Left renal cortex interstitium (tissue), 4 donors: ENCODE measurements at places on chromosomes 5 and 9.

DNA sequence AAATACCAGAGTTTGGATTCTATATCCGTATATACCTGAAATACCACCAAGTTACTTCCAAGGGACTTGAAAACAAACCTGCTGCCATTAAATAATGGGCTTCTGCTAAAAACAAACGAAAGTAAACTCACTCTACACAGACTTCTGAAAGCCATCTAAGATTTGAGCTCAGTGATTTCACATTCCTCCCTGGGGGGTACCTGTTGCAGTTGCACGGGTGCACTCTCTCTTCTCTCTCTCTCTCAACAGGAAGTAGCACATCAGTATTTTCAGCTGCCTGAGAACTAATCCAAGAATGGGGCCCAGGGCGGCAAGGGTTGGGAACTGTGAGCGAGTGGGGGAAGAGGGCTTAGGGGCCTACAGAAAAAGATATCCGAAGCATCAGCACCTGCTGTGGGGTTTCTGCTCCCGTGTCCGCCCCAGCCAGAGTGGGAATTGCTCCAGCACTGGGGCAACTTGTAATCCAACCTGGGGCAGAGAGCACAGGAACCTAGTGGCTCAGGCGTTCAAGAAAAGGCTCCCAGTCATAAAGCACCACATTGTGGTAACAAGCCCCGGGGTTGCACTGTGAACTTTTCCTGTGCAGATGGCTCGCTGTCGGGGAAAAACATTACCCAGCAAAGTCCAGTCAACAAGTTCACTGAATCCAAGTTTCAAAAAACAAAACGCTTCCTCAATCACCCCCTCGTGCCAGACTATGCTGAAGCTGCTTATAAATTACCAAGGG, 99.8 kb downstream of the EFNA5 start:
- no peak for DNase-seq

GRCh38 chr9:95425910-95426551, 90.7 kb downstream of the PTCH1 start:
- DNase-seq, result no peak

GRCh38 chr9:130616451-130616850, 37.1 kb downstream of the FUBP3 start:
- no peak for DNase-seq

- no peak for DNase-seq
These were observed 7.1 kb downstream of the NEK6 start for GRCh38 chr9:124264823-124265233.

DNA sequence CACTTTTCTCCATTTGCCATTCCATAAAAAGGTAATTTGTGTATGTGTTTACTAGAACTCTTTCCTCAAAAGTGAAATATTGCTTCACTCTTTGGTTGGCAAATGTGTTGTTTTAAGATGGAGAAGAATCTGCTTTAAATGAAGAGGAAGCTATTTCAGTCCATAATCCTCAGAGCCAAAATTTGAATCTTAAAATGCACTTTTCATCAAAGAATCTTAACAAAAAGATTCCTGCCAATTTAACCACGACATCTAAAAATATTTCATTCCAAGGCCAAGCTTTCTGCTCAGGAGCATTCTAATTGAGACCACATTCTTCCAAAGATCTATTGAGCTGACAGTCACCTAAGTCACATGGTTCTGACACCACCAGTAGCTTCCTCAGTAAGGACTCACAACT, 7.5 kb downstream of the GABRB2 start:
- DNase-seq, result no peak

- DNase-seq, result no peak
These were observed 64.9 kb upstream of the STK32A start for GRCh38 chr5:147169901-147170300.

DNA sequence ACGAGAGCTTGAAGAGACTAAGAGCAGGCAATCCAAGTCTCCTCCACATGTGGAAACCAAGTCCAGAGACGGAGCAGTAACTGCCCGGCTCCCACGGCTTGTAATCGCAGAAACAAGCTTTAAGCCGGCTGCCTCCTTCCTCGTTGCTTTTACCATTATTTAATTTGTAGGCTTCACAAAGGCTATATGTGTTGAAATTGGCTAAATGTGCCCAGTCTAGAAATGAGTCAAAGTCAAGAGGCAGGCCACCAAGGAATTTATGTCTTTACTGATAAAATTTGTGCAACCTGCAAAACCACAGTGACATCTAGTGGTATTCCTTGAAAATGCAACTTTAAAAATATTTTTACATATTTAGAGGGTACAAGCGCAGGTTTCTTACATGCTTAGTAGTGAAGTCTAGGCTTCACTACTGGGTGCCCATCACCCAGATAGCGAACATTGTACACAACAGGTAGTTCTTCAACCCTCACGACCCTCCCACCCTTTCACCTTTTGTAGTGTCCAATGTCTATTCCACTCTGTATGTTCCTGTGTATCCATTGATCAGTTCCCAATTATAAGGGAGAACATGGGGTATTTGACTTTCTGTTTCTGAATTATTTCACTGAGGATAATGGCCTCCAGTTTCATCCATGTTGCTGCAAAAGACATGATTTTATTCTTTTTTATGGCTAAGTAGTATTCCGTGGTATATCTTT, 33.5 kb upstream of the EBF1 start:
- DNase-seq, result peak; percentile 38

DNA sequence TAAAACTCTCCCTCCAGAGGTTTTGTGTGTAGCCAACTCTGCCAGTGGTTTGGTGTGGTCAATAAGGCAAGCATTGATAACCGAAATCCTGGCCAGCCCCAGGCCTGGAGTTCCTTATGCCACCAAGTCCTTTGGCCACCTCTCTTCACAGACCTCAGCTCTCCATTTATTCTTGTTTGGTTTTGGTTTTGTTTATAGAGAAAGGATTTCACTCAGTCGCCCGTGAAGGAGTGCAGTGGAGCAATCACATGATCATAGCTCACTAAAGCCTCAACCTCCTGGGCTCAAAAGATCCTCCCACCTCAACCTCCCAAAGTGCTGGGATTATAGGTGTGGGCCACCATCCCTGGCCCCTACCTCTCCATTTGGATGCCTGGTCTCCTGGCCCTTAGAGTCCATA, 55.4 kb upstream of the PPARGC1B start:
- no peak for DNase-seq

GRCh38 chr5:135667204-135667603, 88.4 kb upstream of the CXCL14 start:
- DNase-seq, result no peak

- no peak for DNase-seq
These were observed 22.4 kb downstream of the NIPSNAP3B start for GRCh38 chr9:104786293-104786692.

DNA sequence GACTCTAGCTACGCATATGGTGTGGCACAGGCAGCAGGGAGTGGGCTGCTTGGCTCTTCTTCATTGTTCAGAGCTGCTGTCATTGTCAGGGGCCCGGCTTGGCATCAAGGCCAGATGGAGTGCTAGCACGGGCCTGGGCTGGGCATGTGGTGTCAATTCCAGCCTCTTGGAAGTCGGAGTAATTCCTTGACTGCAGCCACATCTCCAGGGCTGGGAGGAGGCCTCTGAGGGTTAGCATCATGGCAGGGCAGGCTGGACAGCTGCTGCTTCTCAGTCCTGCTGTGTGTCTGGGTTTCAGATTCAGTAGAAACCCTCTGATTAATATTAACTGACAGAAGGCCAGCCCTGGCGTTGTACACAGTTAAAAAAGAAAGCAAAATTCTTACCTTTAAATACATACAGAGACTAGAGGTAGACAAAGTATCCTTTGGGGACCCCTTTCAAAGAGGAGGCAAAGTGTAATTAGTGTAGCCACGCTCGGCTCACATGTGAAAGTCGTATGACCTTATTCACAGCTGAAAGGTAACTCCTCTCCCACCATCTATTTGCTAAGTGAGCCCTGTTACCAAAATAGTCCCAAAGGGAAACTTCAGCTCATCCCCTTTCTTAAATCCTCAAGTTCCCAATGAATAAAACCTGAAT, 126.4 kb downstream of the DOCK2 start:
- DNase-seq, result no peak

DNA sequence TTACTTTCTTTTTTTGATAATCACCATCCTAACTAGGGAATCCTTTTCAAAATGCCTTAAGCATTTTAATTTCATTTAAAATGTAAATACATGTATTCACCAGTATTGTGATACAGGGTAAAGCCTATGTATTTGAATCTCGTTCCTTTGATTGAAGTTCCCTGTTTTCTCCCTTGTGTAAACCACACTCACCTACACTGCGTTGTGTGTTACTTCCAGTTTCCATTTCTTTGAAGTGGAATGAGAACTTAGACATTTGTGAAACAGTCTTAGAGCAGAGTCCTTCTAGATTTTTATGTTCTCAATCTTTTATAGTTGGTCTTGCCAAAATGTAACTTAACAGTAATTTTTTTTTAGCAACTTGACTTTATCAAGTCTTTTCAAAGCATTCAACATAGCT, 101.4 kb downstream of the ZNF462 start:
- DNase-seq, result no peak

DNA sequence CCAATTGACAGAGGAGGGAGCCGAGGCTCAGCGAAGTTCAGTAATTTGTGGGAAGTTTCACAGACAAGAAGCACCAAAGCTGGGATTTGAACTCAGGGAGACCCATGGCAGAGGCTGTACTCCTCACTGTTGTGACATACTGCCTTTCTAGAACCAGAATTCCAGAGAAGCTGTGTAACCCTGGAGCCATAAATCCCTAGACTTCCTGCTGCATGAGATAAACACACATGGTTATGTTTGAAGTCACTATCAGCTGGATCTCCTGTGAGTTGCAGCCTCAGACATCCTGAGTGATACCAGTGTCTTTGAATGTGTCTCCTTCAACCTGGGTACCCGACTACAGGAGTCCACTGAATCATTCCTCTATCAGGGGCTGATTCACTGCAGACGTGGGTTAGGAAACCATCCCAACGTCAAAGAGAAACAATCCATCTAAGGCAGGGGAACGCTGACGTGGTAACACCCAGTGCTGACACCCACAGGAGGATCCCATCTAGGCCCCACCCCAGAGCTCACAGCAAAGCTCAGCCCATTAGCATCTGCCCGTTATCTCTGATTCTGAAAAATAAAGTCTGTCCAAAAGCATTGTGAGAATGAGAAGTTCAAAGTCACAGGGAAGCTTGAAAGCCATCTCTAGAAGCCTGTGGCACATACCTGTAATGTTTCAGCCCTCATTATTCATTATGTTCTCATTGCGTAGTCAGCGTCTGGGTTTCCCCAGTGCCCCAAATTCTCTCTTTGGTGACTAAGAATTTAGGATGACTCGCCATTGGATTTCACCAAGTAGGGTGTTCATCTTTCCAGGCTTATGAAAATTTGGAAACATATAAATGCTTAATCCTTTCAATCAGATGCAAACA, 36.3 kb upstream of the BASP1 start:
- no peak for DNase-seq

DNA sequence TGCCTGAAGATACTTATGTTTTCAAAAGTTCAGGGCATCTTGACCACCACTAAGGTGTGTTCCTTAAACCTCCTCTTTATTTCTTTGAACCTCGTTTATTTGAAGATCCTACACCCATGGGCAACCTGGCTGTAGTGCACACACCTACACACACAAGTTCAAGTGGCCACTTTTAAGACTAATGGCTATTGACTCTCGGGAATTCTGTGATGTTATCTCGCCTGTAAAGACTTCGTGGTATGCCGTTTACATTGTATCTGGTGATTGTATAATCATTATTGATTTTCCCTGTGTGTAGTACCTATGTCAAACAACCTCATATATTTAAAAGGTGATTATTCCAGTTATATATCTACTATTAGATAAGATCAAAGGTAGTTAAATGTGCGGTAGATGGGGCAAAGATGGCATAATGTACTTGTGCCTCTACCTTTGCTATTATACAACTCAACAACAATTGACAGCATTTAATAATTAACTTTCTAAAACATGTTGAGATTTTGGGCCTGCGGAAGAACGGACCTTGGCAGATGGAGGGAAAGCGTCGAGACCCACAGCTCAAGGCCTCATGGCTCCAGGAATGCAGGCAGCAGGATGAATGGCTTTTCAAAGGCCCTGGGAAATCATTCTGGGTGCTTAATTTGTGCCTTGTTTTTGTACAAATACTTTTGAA, 51.4 kb upstream of the IRX2 start:
- DNase-seq, result no peak

- no peak for DNase-seq
These were observed 20.6 kb upstream of the SLC9A3 start for GRCh38 chr5:544675-545355.

GRCh38 chr5:132313366-132313765, 19.2 kb downstream of the SLC22A4 start:
- no peak for DNase-seq

DNA sequence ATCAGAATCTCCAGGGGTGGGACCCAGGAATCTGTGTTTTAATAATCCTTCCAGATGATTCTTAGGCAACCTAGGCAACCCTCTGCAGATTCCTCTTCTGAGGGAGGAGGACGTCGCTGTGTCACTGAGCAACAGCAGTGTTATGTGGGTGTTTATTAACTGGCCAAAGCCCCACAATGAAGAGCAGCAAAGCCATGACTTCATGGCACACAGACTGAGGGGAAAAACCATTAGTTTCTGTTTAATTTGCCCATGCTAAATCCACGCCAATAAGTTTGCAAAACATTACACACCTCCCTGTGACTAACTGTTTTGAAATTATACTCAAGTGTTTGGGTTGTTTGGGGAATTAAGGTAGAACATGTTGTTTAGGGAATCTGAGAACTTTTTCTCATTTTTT, 83.7 kb upstream of the TMED7 start:
- DNase-seq, result no peak

DNA sequence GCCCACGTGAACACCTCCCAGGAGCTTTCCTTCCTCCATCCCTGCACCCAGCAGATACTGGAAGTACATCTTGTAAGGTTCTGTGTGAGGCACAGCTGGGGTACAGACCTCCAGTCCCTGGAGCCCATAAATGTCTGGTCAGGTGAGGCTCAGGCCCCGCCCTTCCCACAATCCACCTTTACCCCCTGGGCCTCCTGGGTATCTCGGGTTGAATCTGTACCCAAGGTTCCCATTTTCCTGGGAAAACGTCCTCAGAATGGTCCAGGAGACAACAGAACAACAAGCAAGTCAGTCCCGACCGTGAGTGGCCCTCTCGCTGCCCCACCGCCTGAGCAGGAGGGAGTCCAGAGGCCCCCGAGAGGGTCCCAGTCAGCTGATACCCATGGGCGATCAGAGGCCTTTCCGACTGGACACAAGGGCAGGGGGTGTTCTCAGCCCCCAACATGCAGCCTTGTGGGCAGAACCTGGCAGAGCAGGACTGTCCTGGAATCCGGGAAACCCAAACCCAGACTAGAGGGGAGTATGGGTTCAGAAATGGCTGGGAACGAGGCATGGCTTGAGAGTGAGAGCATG, 4.3 kb downstream of the SPATA31E1 start:
- no peak for DNase-seq
